Heart left ventricle (tissue), 16 donors: ENCODE measurements at places on chromosomes 11 and 22. TPM values are rescaled to one million over a fixed set of nuclear protein-coding genes. Genes with fewer than 3 reads are reported as not detected.

Gene INSC
- total RNA-seq = 1.5 TPM

Gene ART5
- total RNA-seq = 1.6 TPM

Gene POU2AF1
- total RNA-seq = 0.20 TPM

DNA sequence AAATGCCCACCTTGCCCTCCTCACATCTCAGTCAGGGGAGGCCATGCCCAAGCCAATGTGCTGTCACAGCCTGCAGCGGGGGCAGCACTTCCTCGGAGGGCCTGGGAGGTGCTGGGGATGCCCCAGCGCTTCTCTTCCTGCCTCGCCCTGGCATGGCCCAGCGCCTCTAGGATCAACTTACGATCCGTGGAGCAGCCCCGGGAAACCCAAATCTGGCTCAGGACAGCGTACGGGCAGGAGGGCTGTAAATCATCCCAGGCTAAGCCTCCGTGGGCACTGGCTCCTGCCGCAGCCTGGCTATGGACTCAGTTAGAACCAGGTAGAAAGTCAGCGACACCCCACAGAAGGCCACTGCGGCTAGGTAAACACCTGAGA is 60.9 kb upstream of the EMID1 start:
- no peak for DNase-seq

GRCh38 chr11:57599381-57599780 is 1.9 kb downstream of the SERPING1 start:
- DNase-seq = no peak

GRCh38 chr11:12057299-12057980 is 49.0 kb upstream of the DKK3 start:
- DNase-seq = no peak
